Stimulated activated CD4-positive, alpha-beta T cell treated with anti-CD3 and anti-CD28 coated beads, Interleukin-2, amount 100 ng/mL, for 24 hours (primary cell): ENCODE measurements at places on chromosomes 4 and X.
A peak's percentile ranks its signal among the peaks of the same experiment; 100 is the strongest.

GRCh38 chr4:78776079-78776728, at the start of gene BMP2K:
Gene BMP2K, plus strand, starts transcription at chr4:78776350. Its CDS starts 194 bp downstream, at chr4:78776544.
- peak; percentile 78 for DNase-seq

- no peak for DNase-seq
These were observed 5.1 kb upstream of the PRMT9 start for GRCh38 chr4:147689067-147689466.

DNA sequence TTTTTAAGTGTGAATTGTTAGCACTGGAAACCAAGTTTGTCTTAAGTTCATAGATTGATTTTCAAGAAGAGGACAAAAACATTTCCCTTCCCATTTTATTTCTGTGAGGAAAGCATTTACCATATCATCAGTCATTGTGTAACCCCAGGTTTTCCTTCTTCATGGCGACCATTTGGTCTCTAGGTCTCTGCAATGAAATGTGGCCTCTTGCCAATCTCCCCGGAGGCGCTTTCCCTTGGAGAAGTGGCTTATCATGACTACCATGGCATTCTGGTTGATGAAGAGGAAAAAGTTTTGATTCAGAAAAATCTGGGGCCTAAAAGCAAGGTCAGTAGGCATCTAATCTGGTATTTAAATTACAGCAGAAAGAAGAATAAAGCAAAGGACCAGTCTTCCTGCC, 54.4 kb downstream of the ADD1 start:
- DNase-seq, result no peak

- no peak for DNase-seq
These were observed 12.1 kb upstream of the MANBA start for GRCh38 chr4:102772738-102773340.

GRCh38 chr4:180372691-180373090, 1870.5 kb upstream of the TENM3 start:
- no peak for DNase-seq

- no peak for DNase-seq
These were observed 15.0 kb downstream of the NKX3-2 start for GRCh38 chr4:13529128-13529919.

DNA sequence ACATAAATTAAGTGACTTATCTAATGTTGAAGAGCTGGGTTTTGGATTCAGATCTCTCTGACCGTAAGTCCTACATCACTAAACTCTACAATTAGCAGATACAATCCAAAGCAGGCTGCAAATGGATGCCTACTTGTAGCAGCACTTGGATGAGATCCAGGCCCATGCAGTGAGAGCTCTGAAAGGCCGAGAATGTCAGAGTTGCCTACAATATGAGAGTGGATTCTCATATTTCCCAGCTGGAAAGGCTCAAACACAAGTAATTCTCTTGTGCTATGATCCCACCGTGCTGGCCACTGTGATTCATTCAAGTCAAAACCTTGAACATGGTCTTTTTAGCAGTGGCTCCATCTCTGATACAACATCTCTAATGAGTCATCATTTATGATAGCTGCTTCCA, 125.4 kb upstream of the CHRDL1 start:
- no peak for DNase-seq
